ENCODE measurements at places on chromosomes 16 and 17.
A peak's percentile ranks its signal among the peaks of the same experiment; 100 is the strongest.

GRCh38 chr16:66740010-66740409, 11.4 kb downstream of the DYNC1LI2 start:
- DNase-seq, result peak; percentile 60

GRCh38 chr17:40179923-40180659, 2.8 kb downstream of the RAPGEFL1 start:
- no peak for DNase-seq

GRCh38 chr17:17413215-17413792, 63.5 kb upstream of the MED9 start:
- no peak for DNase-seq

GRCh38 chr16:13571036-13571435, 348.9 kb upstream of the ERCC4 start:
- no peak for DNase-seq

GRCh38 chr16:65148804-65149203, 26.9 kb upstream of the CDH11 start:
- no peak for DNase-seq

DNA sequence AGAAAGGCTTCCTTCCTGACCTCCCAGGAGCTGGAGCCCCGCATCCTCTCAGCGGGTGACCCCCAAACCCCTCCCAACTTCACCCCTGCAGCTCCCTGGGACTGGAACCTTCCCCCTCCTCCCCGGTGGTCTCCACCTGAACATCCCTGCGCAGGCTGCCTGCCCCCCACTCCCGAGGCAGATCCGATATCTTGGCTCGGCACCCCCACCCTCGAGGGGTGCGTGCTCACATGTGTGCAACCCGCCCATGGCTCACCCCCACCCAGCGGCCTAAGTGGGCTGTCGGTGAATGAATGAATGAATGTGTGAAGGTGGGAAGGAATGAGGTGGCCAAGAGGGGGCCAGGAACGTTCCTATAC, 39.7 kb downstream of the SLC7A5 start:
- no peak for DNase-seq

DNA sequence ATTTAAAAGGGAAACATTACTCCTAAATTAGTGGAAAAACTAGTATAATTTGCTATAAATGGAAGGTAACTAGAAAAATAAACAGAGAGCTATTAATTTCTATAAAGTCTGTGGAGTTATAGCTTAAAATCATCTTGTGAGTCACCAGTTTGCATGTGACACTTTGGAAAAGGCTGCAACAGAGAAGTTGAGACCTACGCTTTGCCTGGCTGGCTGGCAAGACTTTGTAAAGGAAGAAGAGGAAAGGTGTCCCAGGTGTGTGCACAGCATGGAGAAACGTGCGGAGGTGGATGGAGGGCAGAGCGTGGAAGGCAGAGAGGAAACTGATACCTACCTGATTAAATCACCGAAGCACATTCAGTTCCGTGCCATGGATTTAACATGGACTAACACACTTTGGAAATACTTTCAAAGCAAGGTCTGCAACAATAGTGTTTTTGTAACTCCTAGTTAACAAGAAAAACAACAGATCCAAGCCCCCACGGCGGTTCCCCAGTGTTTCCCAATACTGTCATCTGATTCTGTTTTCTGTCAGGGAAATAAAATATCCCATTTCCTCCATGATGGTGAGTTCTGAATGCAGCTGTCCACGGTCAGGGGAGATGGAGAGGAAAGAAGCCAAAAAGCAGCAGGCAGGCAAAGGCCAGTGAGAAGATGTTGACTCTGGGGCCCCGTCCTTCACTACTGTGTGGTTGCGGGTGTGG, 134.8 kb downstream of the XYLT1 start:
- no peak for DNase-seq

GRCh38 chr17:50920041-50920410, 53.9 kb upstream of the TOB1 start:
- DNase-seq, result no peak

- peak; percentile 92 for DNase-seq
Measured at GRCh38 chr17:41835800-41836549, at the start of gene NT5C3B. Gene NT5C3B, minus strand, starts transcription at chr17:41836232. Its CDS starts 39 bp downstream, at chr17:41836193.

- no peak for DNase-seq
Measured at GRCh38 chr16:24514096-24514495, 25.3 kb upstream of the RBBP6 start.

DNA sequence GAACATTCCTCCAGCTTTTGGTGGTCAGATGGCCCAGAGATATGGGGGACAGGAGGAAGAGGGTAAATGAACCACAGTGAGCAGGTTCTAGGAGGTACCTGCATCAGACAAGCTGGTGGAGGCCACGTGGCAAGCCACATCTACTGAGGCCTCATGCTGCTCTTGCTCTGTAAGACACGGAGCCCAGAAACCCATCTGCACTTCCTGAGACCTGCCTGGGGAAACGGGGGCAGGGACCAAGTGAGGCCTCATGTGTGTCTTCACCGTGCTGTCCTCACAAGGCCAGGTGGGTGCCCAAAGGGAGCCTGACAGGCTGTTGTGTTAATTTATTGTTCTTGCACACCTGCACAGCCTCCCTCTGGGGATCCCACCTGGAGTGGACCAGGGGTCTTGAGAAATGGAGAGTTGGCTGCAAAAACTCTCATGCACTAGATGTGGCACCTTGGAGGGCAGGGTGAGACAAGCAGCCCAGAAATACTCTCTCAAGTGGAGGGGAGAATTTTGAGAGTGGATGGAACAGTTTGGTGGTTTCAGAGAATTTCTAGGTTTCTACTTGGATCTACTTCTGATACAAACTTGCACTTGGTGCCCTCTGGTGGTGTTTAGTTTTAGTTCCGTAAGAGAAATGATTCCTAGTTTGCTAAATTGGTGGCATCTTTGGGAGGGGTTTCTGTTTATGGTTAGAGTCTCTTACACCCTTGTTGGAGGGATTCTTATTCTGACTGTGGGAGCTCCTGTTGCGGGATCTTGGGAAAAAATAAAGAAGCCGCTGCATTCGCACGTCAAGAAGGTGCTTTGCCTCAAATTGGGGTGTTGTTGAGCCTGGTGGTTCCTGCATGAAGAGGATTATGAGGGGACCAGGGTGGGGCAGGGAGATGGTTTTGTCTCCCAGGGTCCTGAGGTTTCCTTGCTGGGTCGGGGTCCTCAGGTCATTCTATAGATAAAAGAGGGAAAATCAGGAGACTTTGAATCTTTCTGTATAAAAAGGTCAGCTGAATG, 47.5 kb downstream of the SLC6A2 start:
- peak; percentile 25 for DNase-seq

DNA sequence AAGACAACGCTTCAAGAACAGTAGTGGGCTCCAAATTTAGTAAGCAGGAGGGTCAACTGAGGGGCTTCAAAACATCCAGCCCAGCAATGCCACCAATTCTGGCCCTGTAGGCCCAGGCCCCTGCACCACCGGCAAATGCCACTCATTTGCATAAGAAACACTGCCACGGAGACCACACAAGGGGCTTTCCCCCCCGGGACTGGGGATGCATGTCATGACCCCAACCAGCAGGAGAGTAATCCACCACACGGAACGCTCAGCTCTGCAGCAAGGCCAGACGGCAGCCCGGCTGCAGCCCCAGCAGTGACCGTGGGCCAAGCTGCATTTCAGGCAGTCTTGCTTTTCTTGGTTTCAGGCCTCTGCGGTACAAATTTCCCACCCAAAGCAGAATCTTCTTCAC, 14.1 kb downstream of the TMEM11 start:
- DNase-seq, result no peak

DNA sequence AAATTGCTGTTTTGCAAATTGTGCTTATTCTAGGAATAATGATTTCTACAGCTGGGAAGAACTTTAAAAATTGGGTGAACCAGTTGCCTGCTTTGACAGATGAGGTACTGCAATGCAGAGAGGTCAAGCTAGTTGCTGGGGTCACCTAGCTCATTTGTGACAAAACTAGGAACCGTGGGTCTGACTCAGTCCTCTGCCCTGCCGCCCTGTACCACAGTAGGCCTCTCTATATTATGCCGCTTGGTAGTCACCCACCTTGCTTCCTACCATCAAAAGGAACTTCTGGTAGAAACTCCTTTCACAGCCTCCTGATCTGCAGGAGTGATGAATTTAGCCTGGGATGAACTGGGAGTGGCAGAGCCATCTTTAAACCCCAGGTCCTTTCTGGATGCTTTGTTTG, 105.7 kb downstream of the PITPNC1 start:
- no peak for DNase-seq

All from GM20000 (cell line).